ENCODE measurements at places on chromosomes 11 and 22.

DNA sequence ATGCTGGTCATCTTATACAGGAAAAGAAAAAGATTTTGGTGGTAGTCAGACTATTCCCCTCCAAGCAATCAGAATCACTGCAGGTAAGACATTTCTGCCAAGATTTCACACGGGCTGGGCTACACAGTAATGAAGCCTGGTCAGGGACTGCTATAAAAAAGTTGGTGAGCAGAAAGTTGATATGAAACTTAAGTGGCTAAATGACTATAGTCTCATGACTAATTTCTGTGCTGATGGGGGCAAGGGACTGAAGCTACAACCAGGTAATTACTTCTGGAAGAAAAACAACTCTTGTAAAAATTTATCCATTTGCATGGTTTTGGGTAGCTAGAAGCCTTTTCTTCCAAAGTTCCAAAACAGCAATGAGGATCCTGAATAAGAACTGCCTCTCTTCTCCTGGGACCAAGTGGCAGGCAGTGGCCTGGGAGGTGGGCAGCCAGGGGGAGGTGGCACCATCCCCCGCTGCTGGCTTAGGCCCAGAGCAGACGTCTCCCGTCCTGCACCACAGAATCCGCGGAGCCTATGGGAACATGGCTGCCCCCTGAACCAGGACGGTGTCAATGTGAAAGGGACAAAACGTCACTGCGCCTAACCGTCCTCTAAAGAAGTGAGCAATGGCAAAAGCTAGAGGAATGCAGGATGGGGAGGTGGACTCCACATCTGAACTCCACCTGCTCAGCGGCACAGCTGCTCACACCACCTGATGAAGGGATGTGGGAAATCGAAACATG lies 122.6 kb upstream of the LMO1 start:
- DNase-seq, result no peak

GRCh38 chr11:96188243-96189006 lies 154.6 kb downstream of the MAML2 start:
- DNase-seq, result no peak

GRCh38 chr11:33452836-33453624 lies 195.8 kb downstream of the HIPK3 start:
- DNase-seq, result no peak

DNA sequence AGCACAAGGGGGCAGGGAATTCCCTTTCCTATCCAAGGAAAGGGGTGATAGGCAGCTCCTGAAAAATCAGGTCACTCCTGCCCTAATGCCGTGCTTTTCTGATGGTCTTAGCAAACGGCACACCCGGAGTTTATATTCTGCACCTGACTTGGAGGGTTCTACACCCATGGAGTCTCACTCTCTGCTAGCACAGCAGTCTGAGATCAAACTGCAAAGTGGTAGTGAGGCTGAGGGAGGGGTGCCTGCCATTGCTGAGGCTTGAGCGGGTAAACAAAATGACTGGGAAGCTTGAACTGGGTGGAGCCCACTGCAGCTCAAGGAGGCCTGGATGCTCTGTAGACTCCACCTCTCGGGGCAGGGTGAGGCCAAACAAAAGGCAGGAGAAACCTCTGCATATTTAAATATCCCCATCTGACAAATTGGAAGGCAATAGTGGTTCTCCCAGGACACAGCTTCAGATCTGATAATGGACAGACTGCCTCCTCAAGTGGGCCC lies 194.7 kb downstream of the OR4A47 start:
- DNase-seq, result no peak

GRCh38 chr11:117979481-117980211 lies 6.5 kb upstream of the IL10RA start:
- DNase-seq, result no peak

GRCh38 chr11:114080219-114080618 lies 20.7 kb downstream of the ZBTB16 start:
- no peak for DNase-seq

GRCh38 chr11:10298342-10298741 lies 4.3 kb upstream of the SBF2 start:
- DNase-seq, result no peak

All from DMS 273 treated with DMSO at 0.1 percent for 48 hours (cell line).